ENCODE measurements at places on chromosomes 7 and 10. TPM values are rescaled to one million over a fixed set of nuclear protein-coding genes. Genes with fewer than 3 reads are reported as not detected.

GPRIN2 gene
- polyA plus RNA-seq: not detected

SPDYE11 gene
- polyA plus RNA-seq: not detected

DNA sequence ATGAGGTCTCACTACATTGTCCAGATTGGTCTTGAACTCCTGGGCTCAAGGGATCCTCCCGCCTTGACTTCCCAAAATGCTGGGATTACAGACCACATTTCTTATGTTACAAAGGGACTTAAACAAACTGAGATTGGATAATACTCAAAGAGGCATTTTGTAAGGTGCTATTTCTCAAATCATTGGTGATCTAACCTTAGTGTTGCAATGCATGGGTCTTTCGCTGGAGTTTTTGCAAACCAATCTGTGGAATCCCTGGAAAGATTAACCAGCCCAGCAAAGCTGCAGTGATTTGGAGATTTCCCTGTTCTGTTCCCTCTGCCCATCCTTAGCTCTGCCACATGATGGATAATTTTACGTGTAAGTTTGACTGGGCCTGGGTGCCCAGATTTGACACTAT lies 20.4 kb upstream of the ECHDC3 start:
- DNase-seq: no peak

DNA sequence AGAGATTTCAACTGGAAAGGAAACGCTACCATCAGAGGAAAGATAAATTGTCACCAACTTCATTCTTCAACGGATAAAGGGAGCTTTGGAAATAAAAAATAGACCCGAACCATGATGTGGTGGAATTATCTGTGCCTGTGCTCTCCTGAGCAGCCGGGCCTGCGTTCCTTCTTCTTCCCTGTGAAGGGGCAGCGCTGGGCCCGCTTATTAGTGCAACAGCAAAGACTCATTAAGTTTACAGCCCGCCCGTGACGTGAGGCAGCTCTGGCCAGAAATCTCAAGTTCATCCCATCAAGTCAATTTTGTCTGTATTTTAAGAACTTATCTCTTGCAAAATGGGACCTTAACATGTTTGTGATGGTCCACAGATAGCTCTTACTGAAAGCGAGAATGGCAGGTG lies 193.7 kb downstream of the ADARB2 start:
- peak; percentile 50 for DNase-seq
